ENCODE measurements at places on chromosomes 6 and 20.

DNA sequence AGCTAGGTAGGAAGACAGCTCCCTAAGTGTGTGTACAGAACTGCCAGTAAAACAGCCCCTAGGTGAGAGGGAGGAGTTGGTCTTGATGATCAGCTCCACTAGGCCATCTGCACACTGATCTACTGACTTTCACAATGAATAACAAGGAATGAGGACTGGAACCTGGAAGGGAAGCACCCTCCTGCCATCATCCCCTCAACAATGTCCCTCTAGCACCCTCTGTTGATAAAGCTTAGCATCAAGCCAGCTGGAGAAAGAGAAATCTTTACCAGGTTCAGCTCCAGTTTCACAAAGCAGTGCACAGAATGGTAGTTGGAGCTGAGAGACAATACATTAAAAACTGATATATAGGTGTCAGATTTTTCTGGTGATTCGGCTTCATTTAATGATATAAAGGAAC is 57.2 kb upstream of the IRAK1BP1 start:
- DNase-seq, result peak; percentile 13

DNA sequence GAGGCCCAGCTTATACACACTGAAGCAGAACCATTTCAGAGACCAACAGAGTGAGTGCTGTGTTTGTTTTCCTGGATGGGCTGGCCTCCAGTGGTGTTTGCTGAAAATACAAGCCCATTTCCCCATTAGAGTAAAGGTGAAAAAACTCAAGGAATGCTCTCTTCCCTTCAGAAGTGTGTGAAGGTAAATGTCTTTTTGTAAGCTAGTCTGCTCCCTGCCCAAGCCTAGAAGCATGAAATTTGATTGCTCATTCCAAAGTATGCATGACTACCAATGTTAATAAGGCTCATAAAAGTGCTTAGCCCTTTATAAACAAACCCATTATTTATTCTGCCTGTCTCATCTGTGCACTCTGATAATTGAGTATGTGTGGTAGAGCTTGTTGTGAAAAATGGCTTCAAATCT is 59.1 kb downstream of the ADGRF1 start:
- no peak for DNase-seq

GRCh38 chr20:40525351-40525750 is 163.7 kb downstream of the MAFB start:
- DNase-seq, result no peak

DNA sequence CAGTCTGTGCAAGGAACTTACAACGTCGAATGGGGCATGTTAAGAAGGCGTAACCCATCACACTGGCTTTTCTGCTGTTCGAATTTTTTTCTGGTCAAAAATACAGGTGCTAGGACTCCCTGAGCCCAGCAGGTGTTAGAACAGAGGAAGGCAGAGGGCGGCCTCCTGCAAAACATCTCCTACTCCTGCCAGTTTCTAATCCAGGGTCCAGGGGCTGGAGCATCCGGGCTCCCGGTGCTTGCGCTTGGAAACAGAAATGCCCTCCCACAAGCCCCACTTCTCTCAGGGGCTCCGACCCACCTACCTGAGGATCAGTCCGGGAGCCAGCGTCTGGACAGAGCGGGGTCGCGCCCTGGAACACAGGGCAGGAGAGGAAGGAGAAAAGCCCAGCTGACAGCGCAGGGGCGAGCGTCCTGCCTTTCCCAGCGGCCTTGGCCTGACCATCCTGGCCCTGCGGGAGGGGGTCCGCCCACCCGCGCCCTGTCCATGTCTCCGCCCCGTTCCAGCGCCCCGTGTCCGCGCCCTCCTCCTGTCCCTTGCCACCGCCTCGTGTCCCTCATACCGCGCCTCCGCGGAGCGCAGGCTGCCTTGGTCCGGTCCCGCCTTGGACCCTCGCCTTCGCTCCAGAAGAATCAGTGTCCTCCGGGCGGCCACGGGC is 14.8 kb upstream of the LPA start:
- no peak for DNase-seq

GRCh38 chr6:128036808-128037570 is 136.1 kb upstream of the THEMIS start:
- peak; percentile 2 for DNase-seq

GRCh38 chr6:35298625-35299140 is 1.1 kb downstream of the DEF6 start:
- DNase-seq, result peak; percentile 50

- DNase-seq, result no peak
These were observed 120.9 kb downstream of the COL12A1 start for GRCh38 chr6:75084872-75085381.

GRCh38 chr6:105805501-105806023 is 280.6 kb upstream of the PRDM1 start:
- no peak for DNase-seq

- DNase-seq, result no peak
These were observed 645.5 kb downstream of the GRIK2 start for GRCh38 chr6:102038964-102039363.

- no peak for DNase-seq
These were observed 21.1 kb downstream of the GCNT2 start for GRCh38 chr6:10542213-10542612.

GRCh38 chr20:34654207-34654744 is 22.6 kb downstream of the PIGU start:
- no peak for DNase-seq

DNA sequence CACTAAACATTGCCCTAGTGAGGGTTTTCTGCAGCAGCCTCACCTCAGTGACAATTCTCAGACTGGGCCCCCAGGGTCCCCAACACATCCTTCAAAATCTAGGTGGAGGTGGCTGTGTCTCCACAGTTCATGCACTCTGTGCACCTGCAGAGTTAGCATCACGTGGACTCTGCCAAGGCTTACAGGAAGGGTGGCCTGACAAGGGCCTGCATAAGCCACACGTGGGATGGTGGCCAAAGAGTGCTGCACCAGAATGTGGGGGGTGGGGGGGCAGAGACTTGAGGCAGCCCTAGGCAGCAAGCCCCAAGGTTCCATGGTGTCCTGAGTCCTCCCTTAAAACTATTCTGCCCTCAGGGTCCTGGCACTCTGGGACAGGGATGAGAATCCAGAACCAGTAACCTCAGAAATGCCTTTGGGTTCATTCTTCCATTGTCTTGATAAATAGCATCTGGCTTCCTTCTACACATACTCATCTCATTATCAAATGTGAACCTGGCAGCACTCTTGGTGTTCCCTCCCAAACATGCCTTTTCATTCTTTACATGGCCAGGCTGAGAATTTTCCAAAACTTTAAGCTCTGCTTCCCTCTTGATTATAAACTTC is 1.6 kb upstream of the SERPINB1 start:
- DNase-seq, result no peak

- peak; percentile 61 for DNase-seq
These were observed 13.6 kb downstream of the ITPA start for GRCh38 chr20:3222635-3223600.

GRCh38 chr20:19543101-19543500 is 215.0 kb upstream of the RIN2 start:
- no peak for DNase-seq

DNA sequence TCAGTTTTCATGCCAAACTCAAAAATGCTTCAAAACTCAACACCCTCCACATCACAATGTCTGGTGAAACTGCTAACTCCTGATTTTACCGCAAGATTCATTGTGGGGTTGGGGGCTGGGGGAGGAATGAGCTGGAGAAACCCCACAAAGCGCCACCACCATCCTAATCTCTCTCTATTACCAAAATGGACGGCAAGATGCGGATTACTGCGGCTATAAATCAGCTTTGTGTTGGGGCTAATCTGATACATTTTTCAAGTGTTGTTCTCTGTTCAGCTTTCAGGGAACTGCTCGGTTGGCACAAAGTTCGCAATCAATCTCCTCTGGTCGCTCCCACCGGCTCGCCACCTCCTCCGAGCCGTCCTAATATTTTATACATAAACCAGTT is 83.7 kb downstream of the TMEM242 start:
- DNase-seq, result no peak
